ENCODE measurements at places on chromosomes 3 and 15. TPM values are rescaled to one million over a fixed set of nuclear protein-coding genes. Genes with fewer than 3 reads are reported as not detected.

The LRIG1 gene
- total RNA-seq, result 4.5 TPM

The ADPRH gene
- total RNA-seq, result 2.8 TPM

The GLDN gene
- not detected for total RNA-seq

The SELENOK gene
- 22.6 TPM for total RNA-seq

The TP63 gene
- 0.12 TPM for total RNA-seq

The GOLGA6L22 gene
- total RNA-seq, result not detected

The RAB6B gene
- 2.1 TPM for total RNA-seq

The SI gene
- total RNA-seq, result not detected

The ATOSA gene
- total RNA-seq, result 11.1 TPM

The EXD1 gene
- total RNA-seq, result 0.33 TPM

The MST1 gene
- total RNA-seq, result 1.7 TPM

The PLCB2 gene
- 0.72 TPM for total RNA-seq

The MOBP gene
- not detected for total RNA-seq

The LTK gene
- 0.13 TPM for total RNA-seq

The LRRC34 gene
- not detected for total RNA-seq

Measured in A549 treated with GW870086 at 1 μM for 4 hours (cell line).